ENCODE measurements at places on chromosomes 12 and 14.

GRCh38 chr12:20572451-20572850 is 122.7 kb upstream of the SLCO1C1 start:
- DNase-seq = no peak

GRCh38 chr12:2288875-2289274 is 236.1 kb downstream of the CACNA1C start:
- peak; percentile 86 for DNase-seq

GRCh38 chr12:14326699-14327098 is 38.8 kb upstream of the ATF7IP start:
- DNase-seq = no peak

DNA sequence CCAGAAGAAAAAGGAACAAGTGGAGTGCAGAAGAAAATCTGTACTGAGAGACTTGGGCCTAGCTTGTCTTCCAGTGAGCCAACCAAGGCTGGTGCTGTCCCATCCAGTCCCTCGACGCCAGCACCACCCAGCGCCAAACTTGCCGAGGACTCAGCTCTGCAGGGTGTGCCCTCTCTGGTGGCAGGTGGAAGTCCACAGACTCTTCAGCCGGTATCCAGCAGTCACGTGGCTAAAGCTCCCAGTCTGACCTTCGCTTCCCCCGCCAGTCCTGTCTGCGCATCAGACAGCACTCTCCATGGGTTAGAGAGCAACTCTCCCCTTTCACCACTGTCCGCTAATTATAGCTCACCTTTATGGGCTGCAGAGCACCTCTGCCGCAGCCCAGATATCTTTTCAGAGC is 15.6 kb downstream of the CIPC start:
- no peak for DNase-seq

- DNase-seq = no peak
These were observed 17.7 kb upstream of the ASCL1 start for GRCh38 chr12:102939670-102940222.

DNA sequence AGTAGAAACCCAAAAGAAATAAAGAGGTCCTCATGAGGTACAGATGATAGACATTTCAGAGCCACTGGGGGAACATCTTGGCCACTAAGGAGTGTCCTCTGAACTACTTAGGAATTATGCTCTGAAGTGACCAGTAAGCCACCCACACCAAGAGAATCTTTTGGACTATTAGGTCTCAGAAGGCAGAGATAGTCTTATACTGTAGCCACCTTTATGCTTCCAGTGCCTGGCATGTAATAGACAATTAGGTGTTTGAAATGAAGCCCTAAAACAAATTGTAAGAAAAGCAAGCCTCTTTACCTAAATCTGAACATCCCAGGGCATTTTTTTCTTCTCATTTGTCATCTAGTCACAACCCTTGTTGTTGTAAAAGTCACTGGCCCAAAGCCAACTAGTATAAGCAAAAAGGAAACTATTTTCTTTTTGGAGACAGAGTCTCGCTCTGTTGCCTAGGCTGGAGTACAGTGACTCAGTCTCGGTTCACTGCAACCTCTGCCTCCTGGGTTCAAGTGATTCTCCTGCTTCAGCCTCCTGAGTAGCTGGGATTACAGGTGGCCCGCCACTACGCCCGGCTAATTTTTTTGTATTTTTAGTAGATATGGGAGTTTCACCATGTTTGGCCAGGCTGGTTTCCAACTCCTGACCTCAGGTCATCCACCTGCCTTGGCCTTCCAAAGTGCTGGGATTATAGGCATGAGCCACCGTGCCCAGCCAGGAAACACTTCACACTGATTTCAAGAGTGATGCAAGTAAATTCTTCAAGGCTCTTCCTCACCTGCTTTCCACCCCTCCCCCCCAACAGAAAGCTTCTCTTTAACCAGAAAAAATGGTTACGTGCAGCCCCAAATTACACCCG is 11.1 kb downstream of the PLEKHA5 start:
- DNase-seq = no peak

GRCh38 chr12:122999986-123000420 is 19.5 kb downstream of the ARL6IP4 start:
- DNase-seq = no peak

DNA sequence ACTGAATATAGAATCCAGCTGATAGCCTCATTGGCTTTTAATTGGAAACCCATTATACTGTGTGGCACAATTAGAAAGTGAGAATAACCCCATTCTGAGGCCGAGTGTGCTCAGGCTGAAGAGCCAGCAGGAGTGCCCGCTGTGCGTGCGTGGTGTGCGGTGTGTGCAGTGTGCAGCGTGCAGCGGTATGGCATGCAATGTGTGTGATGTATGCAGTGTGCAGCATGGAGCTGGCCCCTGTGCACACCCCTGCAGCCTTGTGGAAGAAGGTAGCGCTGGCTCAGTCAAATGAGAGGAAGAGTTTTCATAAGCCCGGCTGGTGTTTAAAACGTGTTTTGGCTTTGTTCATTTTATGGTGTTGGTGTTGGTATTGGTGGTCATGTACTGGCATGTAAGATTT is 22.9 kb downstream of the CKB start:
- no peak for DNase-seq

DNA sequence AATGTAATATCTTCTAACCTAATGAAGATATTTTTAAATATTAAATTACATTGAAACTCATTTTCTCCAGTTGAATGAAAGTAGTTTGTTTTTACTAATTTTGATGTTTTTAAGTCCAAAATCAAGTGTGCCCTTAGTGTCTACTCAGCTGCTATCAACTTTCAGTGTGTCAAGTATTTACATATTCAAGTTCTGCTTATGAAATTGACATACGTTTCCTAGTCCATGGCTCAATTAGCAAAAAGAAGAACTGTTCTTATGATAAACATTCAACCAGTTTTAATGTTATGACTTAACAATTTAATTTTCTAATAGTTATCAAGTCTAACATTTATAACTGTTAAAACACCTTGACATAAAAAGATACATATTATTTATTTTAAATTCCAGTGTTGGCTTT is 137.1 kb downstream of the DUSP6 start:
- DNase-seq = no peak

DNA sequence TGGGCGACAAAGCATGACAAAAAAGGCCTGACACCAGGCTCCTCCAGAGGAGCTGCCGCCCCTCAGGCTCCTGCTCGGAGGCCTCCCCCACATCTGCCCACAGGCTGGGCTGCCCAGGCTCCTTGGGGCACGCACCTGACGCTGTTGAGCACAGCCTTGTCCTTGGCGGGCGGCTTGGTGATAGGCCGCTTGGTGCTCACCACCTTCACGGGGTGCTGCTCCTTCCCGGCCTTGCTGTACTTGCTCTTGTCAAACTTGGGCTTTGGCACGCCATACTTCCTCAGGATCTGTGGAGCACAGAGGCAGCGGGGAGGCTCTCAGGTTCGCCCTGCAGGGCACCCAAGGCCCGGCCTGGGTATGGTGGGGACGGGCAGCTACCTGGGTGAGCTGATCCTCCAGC is 53.4 kb downstream of the TRAFD1 start:
- DNase-seq = no peak

DNA sequence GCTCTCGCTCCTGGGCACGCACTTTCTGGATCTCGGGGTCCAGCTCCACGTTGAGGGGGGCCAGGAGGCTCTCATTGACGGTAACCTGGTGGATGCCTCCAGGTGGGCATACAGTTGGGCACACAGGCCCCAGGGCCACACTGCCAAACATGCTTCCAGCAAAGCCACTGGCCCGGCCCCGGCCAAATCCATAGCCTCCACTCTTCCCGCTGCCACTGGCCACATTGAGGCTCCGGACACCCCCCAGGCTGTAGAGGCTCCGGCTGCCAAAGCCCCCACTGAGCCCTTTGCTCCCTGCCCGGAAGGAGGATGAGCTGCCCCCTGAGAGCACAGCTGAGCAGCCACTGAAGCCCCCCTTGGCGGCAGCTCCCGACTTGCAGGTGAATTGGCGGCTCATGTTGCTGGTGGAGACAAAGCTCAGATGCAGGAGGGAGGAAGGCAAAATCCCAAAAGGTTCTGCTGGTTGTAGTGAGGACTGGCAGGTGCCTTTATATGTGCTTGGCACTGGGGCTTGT is at the start of gene KRT71:
Gene KRT71, minus strand, starts transcription at position 465 of the 515 bp plus-strand sequence. Its CDS starts 68 bp downstream, at position 397.
- DNase-seq = no peak

DNA sequence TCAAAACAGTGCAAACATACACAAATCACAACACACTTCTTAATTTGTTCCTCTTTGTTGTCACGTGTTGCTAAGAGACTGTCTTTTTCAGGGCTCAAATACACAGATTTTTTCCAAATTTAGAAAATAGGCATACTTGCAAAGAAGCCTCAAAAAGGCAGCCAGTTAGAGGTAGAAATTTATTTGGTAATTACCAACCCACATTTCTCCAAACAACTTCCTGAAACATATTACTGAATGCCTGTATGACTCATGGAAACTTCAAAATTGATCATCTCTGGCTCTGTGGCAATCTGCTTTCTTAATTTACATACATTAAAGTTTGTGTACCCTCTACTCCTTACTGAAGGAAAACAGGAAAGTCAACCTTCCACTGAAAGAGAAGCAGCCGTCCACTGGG is 36.4 kb downstream of the PPM1H start:
- DNase-seq = no peak

DNA sequence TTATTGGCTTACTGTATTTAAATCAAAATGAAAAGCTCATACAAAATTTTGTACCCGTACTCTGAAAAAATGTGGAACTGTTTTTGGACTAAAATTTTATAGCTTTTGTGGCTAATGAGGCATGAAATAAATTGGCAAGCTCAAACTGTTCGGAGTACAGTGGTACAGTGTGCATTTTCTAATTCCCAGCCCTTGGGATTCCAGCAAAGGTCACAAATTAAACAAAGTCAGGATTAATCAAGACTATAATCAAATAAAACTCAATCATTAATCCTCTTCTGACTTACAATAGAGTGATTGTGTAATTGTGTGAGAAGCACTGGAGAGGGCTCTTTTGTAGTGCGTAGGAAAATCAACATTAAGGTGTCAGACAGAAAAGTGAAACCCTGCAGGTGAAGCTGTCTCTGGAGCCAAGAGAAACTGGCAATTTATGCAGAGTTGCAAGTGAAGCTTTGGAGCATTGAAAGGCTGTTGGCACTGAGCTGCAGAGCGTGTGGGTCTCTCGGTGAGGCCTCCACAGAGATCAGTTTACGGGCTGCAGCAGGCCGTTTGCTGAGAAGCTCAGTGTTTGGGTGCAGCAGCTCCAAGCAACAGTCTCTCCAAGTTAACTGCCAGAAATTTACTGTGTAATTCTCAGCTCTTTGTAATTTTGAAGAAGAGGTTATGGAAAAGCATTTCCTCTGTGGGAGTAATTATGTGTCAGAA is 275.9 kb downstream of the FBXL14 start:
- DNase-seq = peak; percentile 50

GRCh38 chr12:49503674-49504180 is 35.1 kb upstream of the KCNH3 start:
- no peak for DNase-seq

DNA sequence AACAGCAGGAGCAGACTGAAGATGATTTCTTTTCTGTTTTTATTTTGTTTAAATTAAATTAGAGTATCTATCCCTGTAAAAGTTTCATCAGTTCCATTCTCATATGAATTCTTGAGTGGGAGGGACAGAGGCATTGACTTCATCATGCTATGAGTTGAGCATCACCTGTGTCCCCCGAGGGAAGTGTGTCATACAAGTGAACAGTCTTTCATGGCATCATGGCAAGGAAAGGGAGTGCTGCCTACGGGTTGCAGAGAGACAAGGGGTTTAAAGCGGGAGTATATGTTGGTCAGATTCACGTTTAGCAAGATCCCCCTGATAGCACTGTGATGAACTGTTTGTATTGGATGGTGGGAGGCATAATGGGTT is 52.7 kb upstream of the HIF1A start:
- no peak for DNase-seq

DNA sequence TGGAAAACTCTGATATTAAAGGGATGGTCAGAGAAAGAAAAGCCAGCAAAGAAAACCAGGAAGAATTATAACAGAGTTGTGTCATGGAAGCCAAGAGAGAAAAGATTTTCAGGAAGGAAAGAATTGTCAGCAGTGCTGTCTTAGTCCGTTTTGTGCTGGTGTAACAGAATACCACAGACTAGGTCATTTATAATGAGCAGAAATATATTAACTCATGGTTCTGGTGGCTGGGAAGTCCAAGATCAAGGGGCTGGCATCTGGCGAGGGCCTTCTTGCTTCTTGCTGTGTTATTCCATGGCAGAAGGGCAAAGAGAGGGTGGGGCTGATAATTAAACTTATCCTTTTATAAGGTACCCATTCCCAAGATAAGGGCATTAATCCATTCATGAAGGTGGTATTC is 6.4 kb upstream of the INHBE start:
- DNase-seq = no peak

- no peak for DNase-seq
These were observed 58.3 kb upstream of the PTPRB start for GRCh38 chr12:70695361-70696023.
